Fibroblast of lung (primary cell): ENCODE measurements at places on chromosomes 3 and 15.

GRCh38 chr15:48334260-48334659 lies 3.0 kb downstream of the DUT start:
- DNase-seq, result no peak

GRCh38 chr3:184171562-184171961 lies 3.1 kb upstream of the AP2M1 start:
- DNase-seq, result no peak

- DNase-seq, result no peak
These were observed 44.9 kb downstream of the SPATA16 start for GRCh38 chr3:173096140-173096539.

- no peak for DNase-seq
These were observed 2.8 kb upstream of the SLC28A2 start for GRCh38 chr15:45249125-45249780.

- DNase-seq, result no peak
These were observed 555.9 kb downstream of the IGSF11 start for GRCh38 chr3:118478706-118479276.

DNA sequence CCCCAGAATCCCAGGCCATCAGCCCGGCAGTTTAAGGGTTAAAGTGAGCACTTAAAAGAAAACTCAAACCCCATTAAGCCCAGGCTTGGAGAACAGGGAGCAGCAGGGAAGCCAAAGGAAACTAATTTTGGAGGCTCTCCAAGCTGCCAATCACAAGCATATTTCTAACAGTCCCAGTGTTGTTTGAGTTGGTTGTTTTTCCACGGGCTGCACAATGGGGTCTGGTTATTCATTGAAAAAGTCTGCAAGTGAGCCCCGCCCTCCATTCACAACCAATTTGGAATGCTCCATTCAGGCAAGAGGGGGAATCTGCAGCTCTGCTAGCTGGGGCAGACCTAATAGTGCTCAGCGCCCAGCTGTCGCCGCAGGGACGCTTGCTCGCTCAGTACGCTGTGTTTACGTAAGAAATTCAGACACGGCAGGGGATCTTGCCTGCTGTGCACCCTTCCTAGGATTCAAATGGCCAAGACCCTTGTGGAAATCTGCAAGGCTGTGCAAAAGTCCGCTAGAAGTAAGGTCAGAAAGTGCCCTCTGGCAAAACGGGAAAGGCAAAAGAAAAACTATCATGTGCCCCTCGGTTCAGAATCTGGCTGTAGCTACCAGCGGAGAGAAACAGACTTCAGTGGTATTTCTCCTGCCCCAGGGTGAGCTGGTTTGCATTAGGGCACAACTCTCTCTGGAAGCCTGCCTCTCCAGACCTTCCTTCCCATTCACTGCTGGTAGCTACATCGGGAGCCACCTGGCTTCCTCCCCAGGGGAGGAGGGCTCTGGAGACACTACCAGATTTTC lies 11.0 kb downstream of the ETV5 start:
- peak; percentile 88 for DNase-seq

DNA sequence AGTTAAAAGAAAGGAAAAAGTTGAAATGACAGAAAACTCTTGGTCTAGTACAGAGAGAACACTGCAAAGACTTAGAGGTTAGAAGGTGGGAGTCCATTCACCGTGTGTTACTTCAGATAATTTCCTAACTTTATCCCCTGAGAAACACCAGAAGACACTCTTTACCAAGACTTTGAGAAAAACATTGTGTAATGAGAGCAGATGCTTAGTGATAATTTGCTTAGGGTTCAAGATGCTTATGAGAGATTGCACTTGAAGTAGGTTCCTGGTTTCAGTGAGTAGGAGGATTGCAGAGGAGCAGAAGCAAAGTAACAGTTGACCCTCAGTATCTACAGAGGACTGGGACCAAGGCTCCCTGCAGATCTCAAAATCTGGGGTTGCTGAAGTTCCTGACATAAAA lies 594.1 kb downstream of the NR2F2 start:
- no peak for DNase-seq

GRCh38 chr3:14283813-14284438 lies 105.3 kb downstream of the LSM3 start:
- peak; percentile 53 for DNase-seq
